ENCODE measurements at places on chromosomes 2 and 18. TPM values are rescaled to one million over a fixed set of nuclear protein-coding genes. Genes with fewer than 3 reads are reported as not detected.

The EDAR gene
- total RNA-seq: 0.96 TPM

The SERPINB2 gene
- total RNA-seq: not detected

The KCNJ3 gene
- 1.4 TPM for total RNA-seq

GRCh38 chr2:205768815-205769494, 86.7 kb downstream of the NRP2 start:
- no peak for DNase-seq

DNA sequence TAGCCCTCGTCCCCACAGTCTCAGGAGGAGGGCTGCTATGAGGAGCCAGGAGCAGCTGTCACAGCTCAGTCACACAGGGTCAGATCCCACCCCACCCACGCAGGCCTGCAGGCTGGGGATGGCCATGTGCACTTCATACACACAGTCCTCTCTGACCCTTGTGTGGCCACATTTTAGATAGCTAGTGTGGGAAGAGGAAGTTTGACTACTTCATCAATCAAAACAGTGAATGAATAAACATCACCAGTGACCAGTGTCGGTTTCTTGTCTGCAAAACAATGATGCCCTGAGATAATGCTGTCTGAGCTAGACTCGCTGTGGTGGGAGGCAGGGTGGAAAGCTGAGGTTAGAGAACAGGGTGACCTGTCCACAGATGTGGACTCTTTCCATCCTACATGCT, 107.1 kb downstream of the PIEZO2 start:
- DNase-seq: no peak

Measured in ureter (tissue), 1 donor.